ENCODE measurements at places on chromosomes 11 and 22. TPM values are rescaled to one million over a fixed set of nuclear protein-coding genes. Genes with fewer than 3 reads are reported as not detected.

The ART1 gene
- not detected for total RNA-seq

The SYT9 gene
- 22.5 TPM for total RNA-seq

The OTOG gene
- total RNA-seq: 1.3 TPM

The TNNT3 gene
- total RNA-seq: 12.1 TPM

The ZNF280B gene
- 3.4 TPM for total RNA-seq

The GNG3 gene
- 25.6 TPM for total RNA-seq

The CYTH4 gene
- total RNA-seq: 9.4 TPM
